ENCODE measurements at places on chromosomes 2 and 18.
A peak's percentile ranks its signal among the peaks of the same experiment; 100 is the strongest.

DNA sequence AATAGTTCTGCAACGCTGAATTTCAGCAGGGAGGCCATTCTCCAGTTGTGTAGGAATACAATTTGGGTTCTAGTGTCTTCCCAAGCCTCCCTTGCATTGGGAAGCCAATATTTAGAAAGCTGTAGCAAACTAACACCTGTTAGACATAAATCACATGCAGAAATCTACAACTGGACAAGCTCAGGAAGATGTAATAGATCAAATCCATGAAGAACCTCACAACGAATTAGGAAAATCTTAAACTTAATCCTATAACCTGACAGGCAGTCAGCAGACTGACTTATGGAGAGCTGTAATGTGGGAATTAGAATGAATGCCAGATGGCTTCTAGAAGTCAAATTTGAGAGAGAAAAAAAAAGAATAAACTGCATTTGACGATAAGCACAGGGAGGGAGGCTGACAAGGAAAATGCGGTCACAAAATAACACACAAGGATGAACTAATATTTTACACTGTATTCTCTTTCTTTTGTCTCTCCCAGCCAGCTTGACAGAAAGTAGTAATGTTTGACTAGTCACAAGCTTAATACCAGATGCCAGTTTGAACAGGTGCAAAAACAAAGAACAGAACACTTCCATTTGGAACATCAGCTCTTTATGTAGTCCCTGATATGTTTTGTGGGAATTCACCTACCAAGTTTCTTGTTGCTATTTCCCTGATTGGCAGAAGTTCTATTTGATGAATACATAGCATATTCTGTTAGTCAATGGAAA, 50.8 kb upstream of the FANCL start:
- no peak for DNase-seq

GRCh38 chr18:13218368-13218991, at the start of gene LDLRAD4:
LDLRAD4 (plus strand) TSS chr18:13218760.
- DNase-seq = peak; percentile 19

- no peak for DNase-seq
Measured at GRCh38 chr2:85958731-85959130, 69.9 kb upstream of the ST3GAL5 start.

DNA sequence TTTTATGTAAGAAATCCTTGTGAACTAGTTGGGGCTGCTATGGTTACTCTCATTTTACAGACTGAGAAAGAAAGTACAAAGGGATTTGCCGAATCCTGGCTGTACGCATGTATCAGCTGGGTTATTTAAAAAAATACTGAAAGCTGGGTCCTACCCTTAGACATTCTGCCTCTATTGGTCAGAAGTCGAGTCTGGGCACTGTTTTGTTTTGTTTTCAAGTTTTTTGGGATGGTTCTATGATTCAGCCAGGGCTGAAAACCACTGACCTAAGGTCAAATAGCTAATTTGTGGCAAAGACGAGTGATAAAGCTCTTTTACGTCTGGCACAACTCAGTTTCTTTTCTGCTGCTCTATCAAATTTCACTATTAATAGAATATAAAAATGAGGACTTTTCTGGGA, 5.9 kb upstream of the SLC8A1 start:
- no peak for DNase-seq

DNA sequence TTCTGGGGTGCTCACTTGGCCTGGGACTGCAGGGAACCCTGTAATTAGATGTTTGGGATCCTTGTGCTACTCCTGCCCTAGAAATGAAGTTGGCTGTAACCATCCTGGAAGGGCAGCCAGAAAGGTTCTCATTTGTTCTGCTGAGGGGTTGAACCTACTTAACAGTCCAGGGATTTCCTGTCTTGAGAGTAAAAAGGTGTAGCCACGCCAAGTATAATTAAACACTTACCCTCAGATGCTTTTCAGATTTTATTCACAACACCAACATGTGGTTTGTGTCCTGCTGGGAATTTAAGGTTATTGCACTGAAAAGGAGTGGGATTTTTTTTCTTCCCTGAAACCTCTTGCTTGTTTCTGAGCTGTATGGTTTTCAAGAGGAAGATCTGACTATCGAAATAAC, 222.4 kb upstream of the APCDD1 start:
- DNase-seq = no peak

- DNase-seq = no peak
Measured at GRCh38 chr18:6249170-6249569, 165.5 kb downstream of the L3MBTL4 start.

GRCh38 chr2:207274530-207275189, 108.9 kb upstream of the KLF7 start:
- no peak for DNase-seq

DNA sequence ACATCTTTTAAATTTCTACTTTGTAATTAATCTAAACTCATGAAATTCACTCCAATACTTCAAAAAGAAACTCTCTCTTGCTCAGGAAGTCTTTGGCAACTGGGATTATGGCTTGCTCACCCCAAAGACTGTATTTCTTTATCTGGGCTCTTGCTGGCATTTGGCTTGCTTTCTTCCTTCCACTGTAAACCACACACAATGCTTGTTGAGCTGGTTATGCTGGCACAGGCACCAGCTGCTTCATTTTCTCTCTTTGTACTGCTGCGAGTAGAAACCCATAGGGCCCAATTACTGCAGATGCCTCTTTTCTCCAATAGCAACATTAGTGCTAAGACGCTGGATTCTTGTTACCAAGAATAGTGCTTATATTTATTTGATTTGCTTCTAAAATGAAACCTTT, 51.4 kb downstream of the SLC38A11 start:
- DNase-seq = no peak

DNA sequence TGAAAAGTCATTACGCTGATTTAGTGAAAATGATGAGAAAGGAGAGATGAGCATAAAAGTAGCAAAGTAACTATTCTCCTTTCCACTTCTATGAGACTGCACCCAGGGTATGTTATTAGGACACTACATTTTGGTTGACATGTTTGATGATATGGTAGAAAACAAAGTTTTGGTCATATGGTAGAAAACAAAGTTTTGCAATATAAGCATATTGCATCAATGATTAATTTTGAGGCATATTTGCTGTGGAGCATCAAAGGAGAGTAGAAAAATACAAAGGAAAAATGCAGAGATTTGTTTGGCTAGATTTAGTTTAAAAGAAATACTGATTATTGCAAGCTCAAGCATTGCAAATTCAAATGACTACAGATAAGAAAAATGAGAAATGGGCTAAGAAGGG, 182.1 kb downstream of the KCNH7 start:
- no peak for DNase-seq

DNA sequence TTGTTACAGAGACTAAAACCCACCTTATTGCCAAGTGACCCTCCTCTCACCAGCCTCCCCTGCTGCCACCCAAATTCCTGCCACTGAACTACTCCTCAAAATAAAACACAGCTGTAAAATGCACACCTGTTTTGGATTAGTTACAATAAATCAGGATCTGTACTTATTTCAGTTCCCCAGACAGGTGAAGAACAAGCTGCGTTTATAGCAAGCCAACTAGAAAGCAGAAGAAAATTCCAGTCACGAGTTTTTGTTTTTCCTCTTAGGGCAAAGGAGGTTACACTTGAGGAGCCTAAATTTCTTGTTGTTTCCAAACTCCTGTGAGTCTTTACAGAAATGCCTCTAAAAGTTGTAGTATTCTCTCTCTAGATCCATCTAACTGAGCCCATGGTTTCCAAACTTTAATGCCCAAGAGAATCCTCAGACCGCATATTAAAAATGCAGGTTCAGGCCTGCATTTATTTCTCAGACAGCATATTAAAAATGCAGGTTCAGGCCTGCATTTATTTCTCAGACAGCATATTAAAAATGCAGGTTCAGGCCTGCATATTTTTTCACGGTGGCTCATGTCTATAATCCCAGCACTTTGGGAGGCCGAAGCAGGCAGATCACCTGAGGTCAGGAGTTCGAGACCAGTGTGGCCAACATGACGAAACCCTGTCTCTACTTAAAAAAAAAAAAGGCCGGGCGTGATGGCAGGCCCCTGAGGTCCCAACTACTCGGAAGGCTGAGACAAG, 62.2 kb downstream of the ALPK2 start:
- DNase-seq = no peak

- DNase-seq = no peak
Measured at GRCh38 chr18:75638223-75638775, 210.8 kb upstream of the SMIM21 start.

- no peak for DNase-seq
Measured at GRCh38 chr2:17830053-17831034, 14.1 kb downstream of the MSGN1 start.

- no peak for DNase-seq
Measured at GRCh38 chr18:7157760-7158159, 40.2 kb upstream of the LAMA1 start.

Measured in activated CD8-positive, alpha-beta memory T cell treated with anti-CD3 and anti-CD28 coated beads for 1 hour (primary cell).